Stimulated activated effector memory CD8-positive, alpha-beta T cell treated with anti-CD3 and anti-CD28 coated beads, Interleukin-12 subunit alpha, Interleukin-12 subunit beta, amount 100 ng/mL, for 72 hours (primary cell): ENCODE measurements at places on chromosomes 1 and 21.

GRCh38 chr1:8097908-8098307, 71.8 kb upstream of the ERRFI1 start:
- DNase-seq, result no peak

GRCh38 chr1:24528744-24529143, 26.1 kb downstream of the RCAN3 start:
- DNase-seq, result no peak

GRCh38 chr1:246793356-246793896, 69.2 kb downstream of the SCCPDH start:
- no peak for DNase-seq

DNA sequence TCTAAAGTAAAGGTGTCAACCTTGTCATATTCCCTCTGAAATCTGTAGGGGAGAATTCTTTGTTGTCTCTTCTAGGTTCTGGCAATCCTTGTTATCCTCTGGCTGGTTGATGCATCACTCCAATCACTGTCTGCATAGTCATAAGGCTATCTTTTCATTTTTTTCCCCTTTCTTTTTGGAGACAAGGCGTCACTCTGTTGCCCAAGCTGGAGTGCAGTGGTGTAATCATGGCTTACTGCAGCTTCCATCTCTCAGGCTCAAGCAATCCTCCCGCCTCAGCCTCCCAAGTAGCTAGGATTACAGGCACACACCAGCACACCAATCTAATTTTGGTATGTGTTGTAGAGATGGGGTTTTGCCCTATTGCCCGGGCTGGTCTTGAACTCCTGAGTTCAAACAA, 12.9 kb downstream of the DPYD start:
- no peak for DNase-seq

DNA sequence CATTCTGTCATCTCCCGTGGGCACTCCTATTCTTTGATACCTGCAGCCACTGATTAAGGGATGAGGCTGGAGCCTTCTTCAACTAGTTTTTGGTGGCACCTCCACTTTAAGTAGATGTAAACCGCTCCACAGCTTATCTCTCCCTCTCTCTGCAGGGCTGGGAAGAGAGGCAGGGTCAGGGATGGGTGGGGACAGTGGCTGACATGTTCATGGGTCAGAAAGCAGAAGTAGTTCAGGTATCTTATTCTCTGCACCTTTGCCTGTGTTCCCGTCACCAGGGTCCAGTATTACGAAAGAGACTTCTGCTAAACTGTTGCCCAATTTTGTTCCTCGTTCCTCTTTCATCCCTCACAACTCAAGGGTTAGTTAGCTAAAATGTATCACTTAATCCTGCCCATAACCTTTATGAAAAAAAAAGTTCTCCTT, 51.7 kb upstream of the EDEM3 start:
- DNase-seq, result no peak

DNA sequence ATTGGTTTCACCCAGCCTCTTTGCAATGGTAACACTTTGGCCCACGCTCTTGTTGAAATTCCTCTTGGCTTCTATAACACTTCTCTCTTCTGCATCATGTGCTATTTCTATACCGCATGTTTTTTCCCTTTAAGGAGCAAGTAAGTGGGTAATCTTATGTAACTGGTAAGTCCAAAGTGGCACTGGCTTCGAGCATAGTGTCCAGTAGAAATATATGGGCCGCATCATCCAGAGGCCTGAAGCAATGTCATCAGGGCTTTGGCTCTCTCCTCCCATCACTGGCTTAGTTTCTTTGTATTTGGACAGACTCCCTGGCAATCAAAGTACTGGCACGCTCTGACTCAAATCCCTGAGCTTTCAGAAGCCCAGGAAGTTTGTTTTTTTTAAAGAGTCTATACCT, 17.5 kb downstream of the CHML start:
- DNase-seq, result no peak

DNA sequence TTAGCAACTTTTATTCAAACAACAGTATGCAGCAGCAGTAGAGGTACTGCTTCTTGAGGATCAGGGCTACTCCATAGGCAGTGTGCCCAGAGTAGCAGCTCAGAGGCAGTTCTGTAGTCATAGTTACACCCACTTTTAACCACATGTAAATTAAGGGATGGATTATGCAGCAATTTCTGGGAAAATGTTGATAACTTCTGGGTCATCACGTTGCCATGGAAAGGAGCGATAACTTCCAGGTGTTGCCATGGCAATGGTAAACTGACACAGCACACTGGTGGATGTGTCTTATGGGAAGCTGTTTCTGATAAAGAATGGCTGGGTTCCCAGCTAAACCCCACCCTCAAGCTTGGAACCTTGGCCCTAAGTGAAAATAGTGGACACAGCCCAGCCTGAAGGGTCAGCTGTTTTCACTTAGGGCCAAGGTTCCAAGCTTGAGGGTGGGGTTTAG, 29.0 kb upstream of the PLA2G2A start:
- DNase-seq, result no peak

GRCh38 chr1:115237507-115237906, 100.5 kb downstream of the NGF start:
- no peak for DNase-seq

DNA sequence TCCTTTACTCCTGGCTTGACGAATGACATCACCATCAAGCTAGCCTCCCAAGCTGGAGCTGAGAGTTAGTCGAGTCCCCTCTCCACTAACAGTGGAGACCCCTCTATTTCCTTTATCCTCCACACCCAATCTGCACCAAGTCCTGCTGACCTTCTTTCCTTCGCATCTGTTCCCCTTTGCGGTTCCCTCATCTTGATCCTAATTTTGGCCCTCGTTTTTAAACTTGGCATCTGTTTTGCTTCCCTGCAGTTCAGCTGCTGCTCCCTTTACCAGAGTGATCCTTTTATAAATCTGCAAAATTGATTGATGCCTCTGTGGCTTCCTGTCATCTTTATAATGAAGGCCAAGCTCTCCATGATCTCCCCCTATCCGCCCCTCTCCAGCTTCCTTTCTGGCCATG, 49.0 kb upstream of the TSPAN2 start:
- DNase-seq, result no peak

GRCh38 chr1:227883641-227884301, 64.0 kb downstream of the WNT9A start:
- DNase-seq, result peak; percentile 1

GRCh38 chr1:230818367-230818766, 50.0 kb downstream of the C1orf198 start:
- DNase-seq, result no peak

- peak; percentile 82 for DNase-seq
Measured at GRCh38 chr1:25037174-25038074, 107.3 kb upstream of the RUNX3 start.

DNA sequence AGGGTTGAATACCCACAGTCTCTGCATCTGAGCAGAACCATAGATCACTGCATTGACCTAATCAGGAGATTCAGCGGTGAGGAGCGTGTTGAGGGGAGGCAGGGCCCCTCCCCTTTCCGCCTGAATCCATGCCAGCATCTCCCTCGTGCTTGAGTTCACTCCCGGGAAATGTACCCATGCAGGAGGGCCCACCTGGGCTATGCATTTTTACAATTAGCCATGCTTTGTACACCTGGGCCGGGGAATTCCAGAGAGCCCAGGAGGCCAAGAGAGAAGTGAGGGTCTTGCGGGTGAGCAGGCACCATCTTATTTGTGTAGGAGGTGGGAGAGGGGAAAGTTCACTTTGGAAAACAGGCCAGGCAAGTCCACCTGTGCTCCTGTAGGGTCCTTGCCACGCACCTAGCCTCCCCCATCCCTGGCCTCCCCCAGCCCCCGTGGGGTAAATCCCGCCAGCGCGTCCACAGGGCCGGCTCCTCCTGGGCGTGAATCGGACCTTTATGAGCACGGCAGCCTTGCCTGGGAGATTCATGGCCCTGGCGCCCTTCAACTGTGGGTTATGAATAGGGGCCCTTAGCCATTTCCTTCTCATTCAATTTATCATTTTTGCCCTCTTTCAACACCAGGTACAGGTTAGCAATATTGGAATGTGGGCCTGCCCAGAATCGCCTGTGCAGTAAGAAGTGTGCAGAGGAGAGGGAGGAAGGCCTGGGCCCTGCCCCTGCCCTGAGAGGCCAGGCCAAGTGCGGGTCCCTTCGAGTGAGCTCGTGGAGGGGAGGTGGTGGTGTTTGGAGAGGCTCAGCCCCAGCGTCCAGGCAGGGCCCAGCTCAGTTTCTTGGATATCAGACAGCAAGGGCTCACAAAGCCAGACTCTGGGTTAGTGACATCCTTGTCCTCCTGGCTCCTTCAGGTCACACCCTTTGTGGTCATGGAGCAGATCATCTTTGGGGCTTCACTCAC, 84.4 kb upstream of the ACTRT2 start:
- DNase-seq, result no peak

- no peak for DNase-seq
Measured at GRCh38 chr1:171427852-171428471, 57.4 kb upstream of the PRRC2C start.

- DNase-seq, result no peak
Measured at GRCh38 chr1:86701731-86702130, 2.6 kb upstream of the SH3GLB1 start.

DNA sequence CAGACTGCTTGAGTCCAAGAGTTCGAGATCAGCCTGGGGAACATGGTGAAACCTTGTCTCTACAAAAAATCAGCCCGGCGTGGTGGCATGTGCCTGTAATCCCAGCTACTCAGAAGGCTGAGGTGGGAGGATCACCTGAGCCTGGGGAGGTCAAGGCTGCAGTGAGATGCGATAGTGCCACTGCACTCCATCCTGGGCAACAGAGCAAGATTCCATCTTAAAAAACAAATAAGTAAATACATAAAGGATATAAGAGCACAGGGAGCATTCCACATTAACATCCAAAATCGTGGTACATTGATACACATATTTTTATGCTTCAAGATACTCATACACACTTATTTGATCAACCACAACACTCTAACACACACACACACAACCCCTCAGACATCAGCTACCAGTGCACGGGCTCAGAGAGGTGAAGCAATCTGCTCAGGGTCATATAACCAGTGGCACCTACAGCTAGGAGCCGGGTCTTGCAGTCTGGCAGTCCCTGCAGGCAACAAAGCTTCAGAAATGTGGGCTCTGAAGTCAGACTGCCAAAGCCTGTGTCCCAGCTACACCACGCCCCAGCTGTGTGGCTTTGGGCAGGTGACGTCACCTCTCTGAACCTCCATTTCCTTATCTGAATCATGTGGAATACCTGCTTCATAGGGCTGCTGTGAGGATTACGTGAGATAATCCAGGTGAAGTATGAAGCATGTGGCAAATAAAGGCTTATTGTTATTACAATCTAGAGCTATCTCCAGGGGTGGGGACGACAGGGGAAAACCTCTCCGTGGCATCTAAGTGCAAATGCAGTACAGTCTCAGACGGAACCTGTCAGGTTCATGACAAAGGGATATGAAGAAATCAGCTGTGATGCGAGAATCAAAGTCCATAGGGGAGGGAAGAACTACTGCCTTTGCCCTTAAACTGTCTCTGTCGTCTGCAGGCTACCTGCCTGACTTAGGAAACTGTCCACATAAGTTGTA, 4.8 kb upstream of the CRYBG2 start:
- peak; percentile 33 for DNase-seq

DNA sequence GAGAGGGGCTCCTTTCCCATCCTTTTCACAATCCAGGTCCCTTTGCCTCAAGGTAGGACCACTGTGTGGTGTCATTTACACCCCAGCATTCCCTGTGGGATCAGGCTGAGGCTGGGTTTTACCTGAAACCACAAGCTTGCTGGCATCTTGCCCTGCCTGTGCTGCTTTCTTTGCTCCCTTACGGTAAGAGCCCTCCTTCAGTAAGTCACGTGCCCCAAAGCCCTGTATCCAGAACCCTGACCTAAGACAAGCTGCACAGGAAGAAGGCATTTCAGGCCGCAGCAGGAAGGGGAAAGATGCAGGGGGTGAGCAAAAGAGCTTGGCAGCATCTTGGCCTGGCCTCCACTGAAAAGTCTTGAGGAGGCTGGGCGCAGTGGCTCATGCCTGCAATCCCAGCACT, 58.4 kb downstream of the KLHDC7A start:
- no peak for DNase-seq

- DNase-seq, result no peak
Measured at GRCh38 chr1:11341901-11342552, 69.0 kb downstream of the UBIAD1 start.

GRCh38 chr21:25967181-25967900, 203.2 kb downstream of the APP start:
- DNase-seq, result no peak

- DNase-seq, result no peak
Measured at GRCh38 chr1:6667139-6667538, 34.5 kb downstream of the DNAJC11 start.

DNA sequence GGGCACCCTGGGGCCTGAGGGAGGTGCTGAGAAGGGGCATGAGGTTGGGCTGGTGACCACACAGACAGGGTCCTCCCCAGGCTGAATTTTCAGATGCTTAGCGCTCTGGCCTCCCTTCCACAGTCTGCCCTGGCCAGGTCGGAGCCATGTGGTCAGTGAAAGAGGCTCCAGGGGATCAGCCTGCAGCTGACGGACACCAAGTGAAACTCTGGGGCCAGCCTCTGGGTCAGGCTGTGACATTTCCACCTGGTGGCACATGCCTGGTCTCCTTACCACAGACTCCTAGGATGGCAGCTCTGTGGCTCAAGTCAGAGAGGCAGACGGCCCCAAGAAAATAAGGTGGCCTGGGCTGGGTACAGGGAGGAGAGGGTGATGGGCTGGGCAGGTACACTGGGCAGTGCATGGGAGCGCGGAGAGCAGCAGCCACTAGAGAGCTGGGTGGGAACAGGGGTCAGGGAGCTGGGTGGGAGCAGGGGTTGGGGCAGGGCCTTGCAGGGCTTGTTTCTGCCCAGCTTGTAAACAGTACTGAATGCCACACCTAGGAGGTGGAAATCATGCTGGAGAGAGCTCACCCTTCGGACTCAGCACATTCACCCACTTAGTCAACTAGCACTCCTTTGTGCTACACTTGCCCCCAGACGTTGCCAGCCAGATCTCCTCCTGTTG, 20.7 kb upstream of the ADARB1 start:
- DNase-seq, result no peak
